Cerebellar nuclear complex (tissue), 1 donor: ENCODE measurements at places on chromosomes 13 and 19.

- no peak for DNase-seq
Measured at GRCh38 chr19:10037809-10038208, 24.5 kb downstream of the RDH8 start.

- peak; percentile 16 for DNase-seq
Measured at GRCh38 chr19:48469289-48469881, at the start of gene CYTH2. TSS of gene CYTH2 (plus strand) at chr19:48469369. CDS start at chr19:48469508, 139 bp downstream.

GRCh38 chr19:44822670-44823372, 13.9 kb downstream of the BCAM start:
- no peak for DNase-seq

- DNase-seq: no peak
Measured at GRCh38 chr13:54768214-54768613, 1739.6 kb downstream of the OLFM4 start.

GRCh38 chr13:27853861-27854260, 61.6 kb downstream of the GSX1 start:
- DNase-seq: no peak

GRCh38 chr13:106477303-106477702, 58.2 kb downstream of the EFNB2 start:
- DNase-seq: no peak

GRCh38 chr13:105805892-105806627, 729.4 kb downstream of the EFNB2 start:
- no peak for DNase-seq

DNA sequence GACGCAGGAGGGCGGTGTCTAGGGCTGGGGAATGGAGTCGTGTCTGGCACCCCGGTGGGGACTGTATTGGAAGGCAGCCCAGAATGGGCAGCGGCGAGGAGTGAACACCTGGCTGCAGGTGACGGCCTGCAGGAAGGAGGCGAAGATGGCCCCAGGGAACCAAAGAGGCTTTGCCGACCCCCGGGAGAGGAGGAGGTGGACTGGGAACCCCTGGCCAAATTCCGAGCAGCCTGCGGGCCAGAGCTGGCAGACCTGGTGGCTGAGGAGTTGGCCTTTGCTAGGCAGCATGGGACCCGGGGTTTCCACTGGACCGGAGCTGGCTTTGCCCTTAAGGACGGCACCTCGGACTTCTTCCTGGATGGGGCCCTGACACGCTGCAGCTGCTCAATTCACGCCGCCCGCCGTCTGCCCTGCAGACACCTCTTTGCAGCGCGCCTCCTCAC, 25.9 kb downstream of the ZSWIM9 start:
- DNase-seq: no peak

DNA sequence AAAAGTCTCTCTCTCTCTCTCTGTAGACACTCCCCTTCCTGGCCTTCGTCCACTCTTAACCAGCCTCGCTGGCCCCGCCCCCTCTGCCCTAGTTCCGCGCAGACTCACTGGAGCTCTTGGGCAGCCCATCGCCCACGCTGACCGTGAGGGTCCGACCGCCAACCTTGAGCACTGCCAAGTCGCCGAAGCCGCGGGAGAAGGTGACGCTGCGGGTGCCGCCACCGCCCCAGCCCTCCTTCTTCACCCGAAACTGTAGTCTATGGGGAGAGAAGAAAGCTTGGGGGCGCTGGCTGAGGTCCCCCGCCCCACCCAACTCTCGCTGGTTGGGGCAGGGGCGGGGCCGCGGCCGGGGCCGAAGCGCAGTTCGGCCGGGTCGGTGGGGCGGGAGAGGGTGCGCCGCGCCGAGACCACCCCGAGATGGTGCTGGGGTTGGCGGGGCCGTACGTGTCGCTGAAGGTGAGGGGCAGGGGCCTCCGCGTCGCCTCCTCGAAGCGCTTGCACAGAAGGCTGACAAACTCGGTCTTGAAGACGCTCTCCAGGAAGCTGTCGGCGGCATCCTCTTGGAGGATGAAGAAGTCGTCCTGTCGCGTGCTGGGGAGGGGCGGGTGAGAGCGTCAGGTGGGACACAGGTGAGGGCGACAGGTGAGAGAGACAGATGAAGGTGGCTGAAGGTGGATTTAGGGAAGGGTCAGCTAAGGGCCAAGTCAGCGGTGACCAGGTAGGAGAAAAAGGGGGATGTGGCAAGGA, 12.6 kb upstream of the ZNF414 start:
- DNase-seq: no peak

- no peak for DNase-seq
Measured at GRCh38 chr19:4593409-4593851, 33.9 kb upstream of the SEMA6B start.

GRCh38 chr13:39875111-39875987, 219.9 kb downstream of the COG6 start:
- no peak for DNase-seq

DNA sequence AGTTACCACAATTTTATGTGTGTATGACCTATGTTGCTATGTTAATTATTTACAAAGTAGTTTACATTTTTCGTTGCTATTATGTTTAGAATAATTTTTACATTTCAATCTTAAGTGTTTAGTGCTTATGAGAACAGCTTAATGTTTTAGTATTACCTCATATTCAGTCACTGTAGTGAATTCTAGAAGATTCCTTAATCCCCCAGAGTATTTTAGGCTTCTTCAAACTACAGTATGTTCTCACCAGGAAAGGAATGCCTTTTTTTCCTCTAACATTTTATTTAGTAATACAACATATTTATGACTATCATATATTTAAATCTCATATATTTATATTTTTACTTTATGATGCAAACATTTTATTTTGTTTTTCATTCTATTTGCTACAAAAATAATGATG, 612.1 kb upstream of the KLHL1 start:
- no peak for DNase-seq

DNA sequence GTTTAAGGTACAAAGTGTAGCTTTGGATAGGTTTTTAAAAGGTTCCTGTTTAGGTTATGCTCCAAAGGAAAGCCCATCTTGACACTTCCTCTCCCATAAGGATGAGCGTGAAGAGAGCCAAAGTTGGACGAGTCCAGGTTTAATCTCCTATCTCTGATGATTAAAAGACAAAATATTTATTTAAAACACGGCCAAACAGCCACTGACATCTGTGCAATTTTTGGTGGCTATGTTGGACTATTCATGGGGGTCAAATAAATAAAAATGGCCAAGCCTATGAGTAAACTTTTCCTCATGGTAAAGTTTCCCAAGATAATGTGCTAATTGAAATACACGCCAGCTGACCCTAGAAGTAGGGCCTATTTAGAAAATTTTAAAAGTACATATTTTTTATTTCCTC, 69.0 kb upstream of the DOCK9 start:
- no peak for DNase-seq

DNA sequence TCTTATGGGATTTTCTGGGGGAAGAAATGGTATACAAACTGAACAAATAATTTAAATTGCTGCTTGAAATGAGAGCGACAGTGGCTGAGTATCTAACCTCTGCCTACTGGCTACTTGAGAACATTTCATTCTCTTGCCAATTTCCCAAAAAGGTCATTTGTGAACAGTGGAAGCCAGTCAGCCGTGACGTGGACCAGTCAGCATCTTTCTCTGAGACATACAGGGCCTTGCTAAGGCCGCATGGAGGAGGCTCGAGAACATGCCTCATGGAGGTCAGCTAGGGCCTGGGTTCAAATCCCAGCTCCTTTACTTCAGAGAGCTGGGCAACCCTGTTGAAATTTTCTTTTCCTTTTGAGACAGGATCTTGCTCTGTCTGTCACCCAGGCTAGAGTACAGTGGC, 20.3 kb downstream of the ZC3H4 start:
- DNase-seq: no peak

- DNase-seq: no peak
Measured at GRCh38 chr19:49441960-49442350, 628 bp upstream of the SLC17A7 start.

DNA sequence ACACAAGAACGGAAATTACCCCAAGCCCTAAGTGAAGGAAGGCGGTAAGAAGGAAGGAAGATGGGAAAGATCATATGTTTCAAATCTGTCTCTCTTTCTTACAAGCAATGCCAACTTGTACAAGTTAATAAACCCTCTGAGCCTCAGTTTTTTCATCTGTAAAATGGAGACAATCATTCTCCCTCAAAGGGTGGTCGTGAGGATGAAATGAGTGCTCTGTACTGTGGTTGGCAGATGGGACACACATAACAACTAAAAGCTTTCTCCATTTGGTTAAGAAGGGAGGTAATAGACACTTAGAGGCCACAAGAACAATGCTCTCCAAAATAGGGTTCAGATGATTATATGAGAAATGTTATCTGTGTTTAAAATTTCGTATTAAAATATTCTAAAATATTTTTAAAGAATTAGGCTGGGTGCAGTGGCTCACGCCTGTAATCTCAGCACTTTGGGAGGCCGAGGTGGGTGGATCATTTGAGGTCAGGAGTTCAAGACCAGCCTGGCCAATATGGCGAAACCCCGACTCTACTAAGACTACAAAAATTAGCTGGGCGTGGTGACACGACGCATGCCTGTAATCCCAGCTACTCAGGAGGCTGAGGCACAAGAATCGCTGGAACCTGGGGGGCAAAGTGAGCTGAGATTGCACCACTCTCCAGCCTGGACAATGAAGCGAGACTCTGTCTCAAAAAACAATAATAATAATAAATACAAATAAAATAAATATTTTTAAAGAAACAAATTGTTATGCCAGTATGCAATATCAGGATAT, 89.7 kb downstream of the STARD13 start:
- no peak for DNase-seq

DNA sequence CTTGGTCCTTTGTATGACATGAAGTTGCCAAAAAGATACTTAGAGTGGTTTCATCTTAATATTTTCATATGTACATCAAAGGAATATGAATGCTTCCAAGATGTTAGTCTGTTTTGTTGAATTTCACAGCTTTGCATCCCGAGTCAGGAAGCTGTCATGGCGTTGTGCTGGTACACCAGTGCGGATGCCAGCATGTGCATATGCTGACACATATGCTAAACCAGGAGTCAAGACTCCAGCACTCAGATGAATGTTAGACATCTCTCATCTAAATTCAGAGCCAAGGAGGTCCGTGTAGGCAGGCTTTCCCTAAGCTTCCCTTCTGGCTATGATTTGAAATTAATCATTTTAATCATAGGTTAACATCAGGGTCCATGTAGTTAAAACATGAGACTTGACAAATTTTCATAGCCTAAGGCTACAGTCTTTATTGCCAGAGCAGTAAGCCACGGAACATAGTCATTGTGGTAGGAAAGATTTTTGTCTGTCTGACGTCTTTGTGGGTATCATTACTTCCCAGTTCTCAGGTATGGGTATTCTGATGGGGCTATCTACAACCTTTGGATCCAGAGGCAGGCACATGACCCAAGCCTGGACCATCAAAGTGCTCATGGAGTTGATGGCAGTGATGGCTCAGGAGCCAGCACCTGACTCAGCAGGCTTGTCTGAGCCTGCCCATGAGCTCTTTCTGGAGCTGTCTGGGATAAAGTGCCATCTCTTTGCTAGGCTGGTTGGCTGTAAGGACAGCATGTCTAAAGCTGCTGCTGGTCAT, 246.1 kb downstream of the KCNRG start:
- no peak for DNase-seq

- no peak for DNase-seq
Measured at GRCh38 chr13:107373551-107373950, 805.6 kb upstream of the ARGLU1 start.

GRCh38 chr13:72437458-72437857, 290.0 kb downstream of the MZT1 start:
- no peak for DNase-seq

DNA sequence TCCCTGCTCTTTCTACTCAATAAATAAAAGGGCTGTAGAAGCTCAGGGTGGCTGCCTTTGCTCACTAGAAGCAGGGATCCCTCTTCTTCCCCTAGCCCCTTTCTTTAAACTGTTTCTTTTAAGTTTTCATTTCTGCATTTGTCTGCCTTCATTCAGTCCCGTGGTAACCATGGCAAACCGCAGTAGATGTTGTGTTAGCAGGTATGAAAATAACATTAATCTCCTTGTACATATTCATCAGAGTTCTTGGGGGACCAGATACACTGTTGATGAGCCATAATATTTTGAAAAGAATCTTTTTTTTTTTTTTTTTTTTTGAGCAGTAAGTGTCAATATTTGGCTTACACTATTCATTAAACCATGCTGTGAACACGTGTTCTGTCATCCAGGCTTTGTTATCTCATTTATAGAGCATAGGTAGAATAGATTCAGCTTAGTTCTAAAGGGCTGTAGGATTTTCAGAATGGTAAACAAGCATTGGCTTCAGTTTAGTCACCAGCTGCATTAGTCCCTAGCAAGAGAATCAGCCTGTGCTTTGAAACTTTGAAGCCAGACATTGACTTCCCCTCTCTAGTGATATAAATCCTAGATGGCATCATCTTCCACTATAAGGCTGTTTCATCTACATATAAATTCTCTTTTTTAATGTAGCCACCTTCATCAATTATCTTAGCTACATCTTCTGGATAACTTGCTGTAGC, 59.4 kb upstream of the SPRY2 start:
- DNase-seq: no peak

DNA sequence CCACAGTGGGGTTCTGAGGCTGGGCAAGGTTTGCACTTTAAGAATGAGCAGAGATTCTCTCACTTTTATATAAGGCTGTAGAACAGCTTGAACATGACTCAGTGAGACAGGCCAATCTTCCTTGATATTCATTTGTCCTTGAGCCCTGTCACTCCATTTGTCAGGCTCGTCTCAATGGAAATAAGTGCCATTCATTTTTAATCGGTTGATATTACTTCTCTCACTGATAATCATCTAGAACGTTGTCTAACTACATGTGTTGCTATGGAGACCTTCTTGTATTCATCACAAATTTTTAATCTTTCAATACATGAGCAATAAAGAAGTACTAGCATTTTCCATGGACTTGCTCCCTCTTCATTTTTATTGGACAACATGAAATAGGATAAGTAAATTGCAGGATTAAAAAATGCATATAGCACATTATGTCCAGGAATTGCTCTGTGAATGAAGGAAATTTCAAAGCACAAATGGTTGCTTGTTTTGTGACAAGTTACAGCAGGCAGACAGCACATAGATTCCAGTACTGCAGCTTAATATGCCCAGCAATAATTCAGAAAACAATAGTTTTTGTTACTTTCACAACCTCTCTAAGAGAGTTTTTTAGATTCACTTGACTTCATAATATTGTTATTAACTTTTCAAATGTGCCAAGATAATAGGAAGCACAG, 1178.4 kb upstream of the ATXN8OS start:
- DNase-seq: no peak

DNA sequence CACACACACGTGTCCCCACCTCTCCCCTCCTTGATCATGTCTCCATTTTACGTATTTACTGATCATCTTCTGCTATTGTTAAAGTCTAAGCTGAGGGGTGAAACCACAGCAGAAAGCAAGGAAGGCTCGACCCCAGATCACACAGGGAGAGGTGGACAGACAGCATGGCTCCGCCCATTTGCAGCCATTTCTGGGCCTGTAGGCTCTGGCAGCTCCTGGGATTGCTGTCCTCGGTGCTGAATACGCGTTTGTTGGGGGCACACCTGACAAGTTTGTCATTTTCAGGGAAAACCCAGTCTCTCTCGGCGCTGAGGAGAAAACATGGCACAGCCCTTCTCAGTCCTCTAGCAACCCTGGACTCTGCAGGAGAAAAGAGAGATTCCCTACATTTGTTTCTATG, 8.0 kb downstream of the TMEM86B start:
- DNase-seq: no peak

GRCh38 chr13:51044023-51044665, 66.9 kb downstream of the C13orf42 start:
- DNase-seq: no peak

- DNase-seq: no peak
Measured at GRCh38 chr13:66915596-66916185, 314.4 kb downstream of the PCDH9 start.
